ENCODE measurements at places on chromosomes 11 and 22. TPM values are rescaled to one million over a fixed set of nuclear protein-coding genes. Genes with fewer than 3 reads are reported as not detected.

PDE2A gene
- total RNA-seq = 18.6 TPM

CTTN gene
- total RNA-seq = 197 TPM

PDHX gene
- total RNA-seq = 90.9 TPM

GRCh38 chr11:2697866-2698265, 1.9 kb downstream of the KCNQ1OT1 start:
- peak; percentile 47 for DNase-seq

- DNase-seq = peak; percentile 47
Measured at GRCh38 chr11:124799348-124800225, 619 bp downstream of the MSANTD2 start.

SLC17A6 gene
- total RNA-seq = not detected

GRCh38 chr11:79082907-79083306, 357.9 kb downstream of the TENM4 start:
- no peak for DNase-seq

- DNase-seq = no peak
Measured at GRCh38 chr11:23732026-23732425, 764.8 kb upstream of the LUZP2 start.

DNA sequence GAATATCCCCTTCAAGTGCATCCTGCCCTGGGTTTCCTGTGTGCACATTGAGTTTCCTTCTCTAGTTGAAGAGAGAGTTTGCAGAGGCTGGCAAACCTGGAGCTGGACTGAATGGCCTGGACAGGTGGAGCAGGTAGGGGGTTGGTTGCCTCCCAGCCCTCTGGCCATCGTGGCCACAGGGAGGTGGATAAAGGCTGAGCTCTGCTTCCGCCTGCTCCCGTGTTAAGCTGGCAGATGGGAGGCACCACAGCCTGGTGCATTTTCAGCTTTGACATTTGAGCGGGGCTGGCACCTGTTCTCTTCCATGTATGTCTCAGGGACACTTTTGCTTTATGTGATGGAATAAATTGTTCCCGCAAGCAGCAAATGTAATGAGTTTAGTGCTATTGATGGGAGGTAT, 11.1 kb downstream of the MICAL2 start:
- DNase-seq = peak; percentile 57

DNA sequence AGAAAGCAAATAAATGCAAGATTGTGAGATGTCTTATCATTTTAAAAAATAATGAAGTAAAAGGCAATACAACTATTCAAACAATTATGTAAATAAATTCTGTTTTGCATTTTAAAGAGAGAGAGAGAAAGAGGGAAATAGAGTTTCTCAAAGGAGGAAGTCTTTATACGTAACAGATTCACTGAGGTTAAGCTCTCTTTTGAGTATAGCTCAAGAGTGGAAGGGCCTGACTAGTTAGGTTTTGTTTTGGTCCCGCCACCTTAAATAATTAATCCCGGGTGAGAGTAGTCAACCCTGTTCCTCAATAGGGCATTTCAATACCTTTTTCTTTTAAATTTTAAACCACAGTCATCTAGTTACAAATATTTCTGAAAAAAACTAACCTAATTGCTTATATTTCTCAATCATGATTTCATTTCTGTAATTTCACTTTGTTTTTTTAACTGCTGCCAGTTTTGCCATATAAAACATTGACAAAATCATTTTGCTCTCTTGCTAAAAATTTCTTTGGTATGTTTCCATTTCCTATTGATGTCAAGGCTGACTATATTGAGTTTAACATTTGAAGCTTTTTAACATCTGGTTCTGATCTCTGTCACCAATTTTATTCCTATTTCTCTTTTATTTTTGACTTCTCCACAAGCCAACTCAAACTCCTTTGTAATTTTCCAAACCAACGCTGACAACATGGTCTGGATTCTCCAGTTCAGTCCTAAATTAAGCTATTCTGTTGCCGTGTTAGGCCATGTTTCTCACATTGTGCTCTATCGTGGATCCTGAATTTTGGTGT, 10.3 kb downstream of the OR10D3 start:
- DNase-seq = no peak

DNA sequence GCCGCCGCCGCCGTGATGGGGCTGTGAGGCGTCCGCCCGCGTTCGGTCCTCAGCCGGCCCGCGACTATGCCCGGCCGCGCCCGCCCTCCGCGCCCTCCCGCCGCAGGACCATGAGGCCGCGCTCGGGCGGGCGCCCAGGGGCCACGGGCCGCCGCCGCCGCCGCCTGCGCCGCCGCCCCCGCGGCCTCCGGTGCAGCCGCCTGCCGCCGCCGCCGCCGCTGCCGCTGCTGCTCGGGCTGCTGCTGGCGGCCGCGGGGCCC, 215 bp downstream of the ZNRF3 start:
- no peak for DNase-seq

GRCh38 chr11:107858217-107859070, at the start of gene SLC35F2:
Gene SLC35F2, minus strand, starts transcription at chr11:107858787. Its CDS starts 20 bp downstream, at chr11:107858767.
- DNase-seq = peak; percentile 46

API5 gene
- total RNA-seq = 76.2 TPM

DNA sequence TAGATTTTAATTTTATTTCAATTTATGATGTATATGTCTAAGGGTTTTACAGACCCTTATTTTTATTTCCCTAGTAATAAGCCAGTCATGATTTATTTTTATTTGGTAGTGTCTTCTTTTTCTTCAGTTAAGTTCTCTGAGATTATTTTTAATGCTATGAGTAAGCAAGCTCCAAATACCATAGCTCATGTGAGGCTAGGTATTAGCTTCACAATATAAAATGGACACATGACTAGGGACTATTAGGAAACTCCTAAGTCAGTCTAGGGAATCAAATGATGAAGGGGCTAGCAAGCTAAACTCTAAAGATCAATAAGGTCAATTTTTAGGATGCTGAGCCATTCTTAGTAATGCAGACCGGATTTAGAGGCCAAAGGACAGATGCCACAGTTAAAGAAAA, 45.9 kb downstream of the CKAP5 start:
- peak; percentile 77 for DNase-seq

DNA sequence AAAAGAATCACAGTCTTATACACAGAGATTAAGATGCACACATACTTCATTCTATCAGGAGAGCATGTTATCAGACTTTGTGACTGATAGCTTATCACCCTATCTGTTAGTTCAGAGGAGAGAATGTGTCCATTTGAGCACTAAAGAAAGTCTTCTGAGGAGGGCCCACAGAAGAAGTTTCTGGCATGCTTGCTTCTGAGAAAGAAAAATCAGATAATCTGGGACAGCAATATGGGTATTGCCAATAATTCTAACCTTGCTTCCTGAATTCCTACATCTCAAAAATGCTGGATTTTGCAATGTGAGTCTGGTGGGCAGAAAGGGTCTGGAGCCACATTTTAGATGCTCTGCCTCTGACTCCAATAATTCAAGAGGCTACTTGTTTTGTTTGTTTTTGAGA, 128.9 kb downstream of the RBFOX2 start:
- no peak for DNase-seq

DNA sequence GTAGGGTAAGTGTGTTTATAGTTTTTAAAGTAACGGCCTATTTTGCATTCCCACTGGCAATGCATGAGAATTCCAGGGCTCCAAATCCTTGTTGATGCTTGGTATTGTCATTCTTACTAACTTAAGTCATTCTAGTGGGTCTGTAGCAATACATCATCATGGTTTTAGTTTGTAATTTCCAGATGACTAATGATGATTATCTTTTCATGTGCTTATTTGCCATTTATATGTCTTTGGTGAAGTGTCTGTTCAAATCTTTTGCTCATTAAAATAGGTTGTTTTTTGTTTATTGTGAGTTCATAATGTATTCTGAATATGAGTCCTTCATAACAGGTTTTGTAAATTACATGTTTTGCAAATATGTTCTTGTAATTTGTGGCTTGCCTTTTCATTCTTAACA, 31.2 kb downstream of the MTMR3 start:
- DNase-seq = peak; percentile 47

DNA sequence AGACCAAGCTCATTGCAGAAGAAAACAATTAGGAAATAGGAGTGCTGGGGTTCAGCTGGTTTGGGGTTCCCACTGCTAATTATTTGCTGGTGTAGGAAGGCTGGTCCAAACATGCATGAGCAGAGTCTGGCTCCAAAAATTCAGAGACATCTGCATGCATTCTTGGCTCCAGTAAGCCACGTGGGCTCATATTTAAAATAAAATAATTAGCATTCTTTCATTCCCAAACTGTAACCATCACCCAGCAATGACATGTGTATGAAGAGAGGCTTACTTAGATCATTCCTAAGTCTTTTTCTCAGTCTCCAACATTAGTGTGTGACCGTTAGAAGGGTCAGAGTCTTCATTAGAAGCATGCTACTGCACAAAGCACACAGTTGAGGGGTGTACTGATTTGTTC, 58.4 kb downstream of the EFCAB6 start:
- no peak for DNase-seq

DNA sequence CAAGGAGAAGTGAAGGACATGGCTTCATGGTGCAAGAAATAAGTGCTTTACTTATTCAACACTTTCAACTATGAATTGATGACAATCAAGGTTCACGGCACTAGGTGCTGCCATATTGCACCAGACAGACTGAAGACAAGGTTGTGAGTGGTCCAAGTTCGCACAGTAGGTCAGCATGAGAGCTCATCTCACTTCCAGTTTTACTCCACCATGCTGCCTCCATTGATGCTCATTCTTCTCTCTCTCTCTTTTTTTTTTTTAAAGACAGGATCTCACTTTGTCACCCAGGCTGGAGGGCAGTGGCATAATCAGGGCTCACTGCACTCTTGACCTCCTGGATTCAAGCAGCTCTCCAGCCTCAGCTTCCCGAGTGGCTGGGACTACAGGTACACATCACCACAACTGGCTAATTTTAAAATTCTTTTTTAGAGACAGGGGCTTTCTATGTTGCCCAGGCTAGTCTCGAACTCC, 47.7 kb downstream of the EHF start:
- no peak for DNase-seq

C11orf87 gene
- total RNA-seq = 0.05 TPM

RASD2 gene
- 0.45 TPM for total RNA-seq

RBMXL2 gene
- total RNA-seq = not detected

- DNase-seq = no peak
Measured at GRCh38 chr22:48717076-48717810, 1110.4 kb downstream of the BRD1 start.

GRCh38 chr11:107222916-107223460, 204.7 kb upstream of the GUCY1A2 start:
- DNase-seq = no peak

- DNase-seq = no peak
Measured at GRCh38 chr11:122339436-122340060, 223.5 kb upstream of the BLID start.

PNPLA5 gene
- total RNA-seq = not detected

OR10D3 gene
- total RNA-seq = not detected

- DNase-seq = no peak
Measured at GRCh38 chr11:19929655-19930054, 217.0 kb downstream of the NAV2 start.

DNA sequence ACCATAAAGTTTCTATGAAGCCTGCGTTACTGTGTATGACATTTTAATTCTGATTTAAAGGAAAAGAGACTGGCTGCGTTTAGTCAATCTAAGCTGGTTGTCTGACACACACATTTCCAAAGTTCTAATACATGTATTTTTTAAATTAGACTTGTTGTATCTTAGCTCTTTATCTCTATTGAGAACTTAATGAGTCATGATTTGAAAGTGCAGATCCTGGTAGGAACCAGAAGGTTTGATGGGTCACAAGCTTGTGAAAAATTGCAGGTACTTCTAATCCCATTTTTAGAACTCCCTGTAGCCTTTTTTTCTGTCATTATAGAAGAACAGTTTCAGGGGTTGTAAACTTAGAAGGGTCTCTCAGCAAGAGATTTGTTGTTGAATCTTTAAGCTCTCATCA, 210.3 kb downstream of the DDX10 start:
- DNase-seq = no peak

- no peak for DNase-seq
Measured at GRCh38 chr11:63918507-63919191, 1.7 kb upstream of the RCOR2 start.

TMEM86A gene
- 12.9 TPM for total RNA-seq

- peak; percentile 65 for DNase-seq
Measured at GRCh38 chr22:19291218-19291579, 320 bp downstream of the CLTCL1 start.

DNA sequence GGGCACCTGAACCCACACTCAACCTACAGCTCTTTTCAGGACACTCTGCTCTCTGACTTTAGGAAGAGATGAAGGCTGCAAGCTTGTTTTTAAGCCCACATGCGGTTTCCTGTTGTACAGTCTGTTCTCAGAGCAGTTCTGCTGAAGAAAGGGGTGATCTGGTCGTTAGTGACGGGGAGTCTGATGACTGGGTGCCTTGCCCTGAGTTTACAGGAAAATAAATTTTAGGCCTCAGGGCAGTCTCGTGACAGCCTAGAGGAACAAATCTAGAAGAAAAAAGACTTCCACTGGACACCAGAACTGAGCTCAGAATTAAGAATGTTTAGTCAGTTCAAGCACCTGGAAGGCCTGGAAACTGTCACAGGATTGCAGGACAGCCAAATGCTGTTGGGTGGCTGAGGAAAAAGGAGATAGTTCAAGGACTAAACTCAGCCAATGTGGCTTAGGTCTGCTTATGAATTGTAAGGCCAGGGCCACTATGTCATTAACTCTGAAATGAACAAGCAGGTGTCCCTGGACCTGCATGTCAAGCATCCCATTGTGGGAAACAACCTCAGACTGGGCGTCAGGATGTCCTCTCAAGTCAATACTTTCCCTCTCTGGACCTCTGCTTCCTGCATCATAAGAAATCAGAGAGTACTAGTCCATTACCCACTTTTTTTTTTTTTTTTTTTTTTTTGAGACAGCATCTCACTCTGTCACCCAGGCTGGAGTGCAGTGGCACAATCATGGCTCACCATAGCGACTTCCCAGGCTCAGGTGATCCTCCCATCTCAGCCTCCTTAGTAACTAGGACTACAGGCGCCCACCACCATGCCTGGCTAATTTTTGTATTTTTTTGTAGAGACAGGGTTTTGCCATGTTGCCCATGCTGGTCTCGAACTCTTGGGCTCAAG, 5.7 kb downstream of the PIK3IP1 start:
- DNase-seq = no peak

- DNase-seq = no peak
Measured at GRCh38 chr11:87926250-87926970, 248.8 kb downstream of the RAB38 start.

MYRF gene
- total RNA-seq = 0.03 TPM

C11orf42 gene
- total RNA-seq = not detected

SAA1 gene
- total RNA-seq = 0.32 TPM

GRCh38 chr11:60315871-60316270, 11.2 kb upstream of the MS4A6E start:
- no peak for DNase-seq

GRCh38 chr11:103051151-103051801, 40.7 kb downstream of the DCUN1D5 start:
- DNase-seq = no peak

GRK2 gene
- total RNA-seq = 101 TPM

Measured in myocyte (in vitro differentiated cells).